Stimulated activated CD4-positive, alpha-beta T cell treated with anti-CD3 and anti-CD28 coated beads, Interleukin-1b, Interleukin-23, amount 100 ng/mL, for 1 hour (primary cell): ENCODE measurements at places on chromosomes 1 and 21.

DNA sequence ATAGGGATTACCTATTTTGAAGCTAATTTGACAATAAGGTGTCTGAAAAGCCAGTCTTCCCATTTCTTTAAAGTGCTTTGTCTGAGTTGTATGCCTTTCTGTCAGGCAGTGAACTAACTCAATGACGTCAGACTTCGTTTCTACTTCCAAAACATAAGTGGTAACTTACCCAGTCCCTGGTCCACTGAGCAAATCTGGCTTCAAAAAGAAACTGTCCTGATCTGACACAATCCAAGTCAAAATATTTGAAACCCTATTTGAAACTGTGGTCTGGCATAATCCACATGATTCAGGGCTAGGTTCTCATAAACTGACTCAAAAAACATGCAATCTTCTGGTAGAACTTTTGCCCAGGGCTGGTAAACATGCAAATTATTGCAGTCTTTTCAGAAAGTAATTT is 34.0 kb downstream of the DIRAS3 start:
- DNase-seq = no peak

- DNase-seq = no peak
These were observed 11.7 kb upstream of the ALPL start for GRCh38 chr1:21497466-21498061.

DNA sequence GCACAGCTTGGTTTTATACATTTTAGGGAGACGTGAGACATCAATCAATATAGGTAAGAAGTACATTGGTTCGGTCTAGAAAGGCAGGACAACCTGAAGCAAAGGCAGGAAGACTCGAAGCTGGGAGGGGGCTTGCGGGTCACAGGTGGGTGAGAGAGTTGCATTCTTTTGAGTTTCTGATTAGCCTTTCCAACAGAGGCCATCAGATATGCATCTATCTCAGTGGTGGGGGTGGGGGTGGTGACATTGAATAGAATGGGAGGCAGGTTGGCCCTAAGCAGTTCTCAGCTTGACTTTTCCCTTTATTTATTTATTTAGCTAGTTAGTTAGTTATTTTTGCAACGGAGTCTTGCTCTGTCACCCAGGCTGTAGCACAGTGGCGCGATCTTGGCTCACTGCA is 85.6 kb downstream of the WDR4 start:
- DNase-seq = no peak

- DNase-seq = no peak
These were observed 37.8 kb downstream of the GPA33 start for GRCh38 chr1:167052389-167052788.

GRCh38 chr1:245915406-245915805 is 591.7 kb downstream of the SMYD3 start:
- no peak for DNase-seq

DNA sequence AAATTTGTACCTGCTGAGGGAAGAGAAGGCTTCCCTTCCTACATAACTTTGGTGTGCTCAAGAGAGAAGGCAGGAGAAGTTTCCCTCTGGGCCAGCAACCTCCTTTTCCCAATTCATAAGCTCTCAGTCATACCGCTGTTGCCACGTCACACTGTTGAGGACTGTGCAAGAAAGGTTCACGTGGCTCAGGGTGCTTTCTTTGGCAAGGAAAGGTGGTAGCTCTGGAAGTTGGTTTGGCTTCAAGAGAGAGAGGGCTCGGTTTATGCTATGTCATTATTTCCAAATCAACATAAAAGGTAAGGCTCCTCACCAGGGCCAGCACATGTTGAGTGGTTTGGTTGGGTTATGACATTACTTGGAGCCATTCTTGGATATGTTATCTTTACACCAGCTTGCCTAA is 77.3 kb downstream of the TNFSF18 start:
- no peak for DNase-seq
